ENCODE measurements at places on chromosomes 16 and 17.

GRCh38 chr17:8914554-8914953 is 47.1 kb upstream of the PIK3R6 start:
- no peak for DNase-seq

DNA sequence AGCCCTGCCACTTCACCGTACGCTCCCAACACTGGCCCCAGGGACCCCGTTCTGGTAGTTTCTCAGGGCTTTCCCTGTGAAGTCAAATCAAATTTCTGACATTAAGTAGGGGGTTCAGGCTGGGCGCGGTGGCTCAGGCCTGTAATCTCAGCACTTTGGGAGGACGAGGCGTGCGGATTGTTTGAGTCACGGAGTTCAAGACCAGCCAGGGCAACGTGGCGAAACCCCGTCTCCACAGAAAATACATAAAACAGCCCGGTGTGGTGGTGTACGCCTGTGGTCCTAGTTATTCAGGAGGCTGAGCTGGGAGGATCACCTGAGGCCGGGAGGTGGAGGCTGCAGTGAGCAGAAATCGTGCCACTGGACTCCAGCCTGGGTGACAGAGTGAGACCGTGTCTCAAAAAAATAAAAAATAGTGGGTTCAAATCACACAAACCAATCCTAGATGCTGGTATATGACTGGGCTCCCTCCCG is 632 bp downstream of the CYBC1 start:
- DNase-seq: no peak

DNA sequence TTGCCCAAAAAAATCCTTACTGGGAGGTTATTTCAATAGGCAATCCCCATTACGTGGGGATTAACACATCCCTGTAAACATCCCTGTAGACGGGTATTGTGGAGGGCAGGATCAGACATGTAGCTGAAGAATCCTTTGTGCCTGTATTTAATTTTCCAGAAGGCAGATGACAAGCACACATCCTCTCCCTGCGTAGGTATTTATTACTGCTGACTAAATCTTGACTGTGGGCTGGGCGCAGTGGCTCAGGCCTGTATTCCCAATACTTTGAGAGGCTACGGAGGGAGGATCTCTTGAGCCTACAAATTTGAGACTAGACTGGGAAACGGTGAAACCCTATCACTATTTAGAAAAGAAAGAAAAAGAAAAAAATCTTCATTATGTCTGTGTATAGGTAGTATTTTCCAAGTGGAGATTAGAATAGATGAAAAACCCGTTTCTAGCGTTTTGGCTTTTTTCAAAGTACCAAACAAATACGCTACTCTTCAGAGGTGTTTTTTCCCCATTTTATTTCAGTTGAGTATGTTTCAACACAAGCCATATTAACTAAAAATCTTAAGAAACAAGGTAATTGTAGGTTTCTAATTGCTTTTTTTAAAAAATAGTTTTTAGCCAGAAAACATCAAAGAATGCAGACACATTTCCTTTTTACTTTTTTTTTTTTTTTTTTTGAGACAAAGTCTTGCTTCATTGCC is 1.5 kb upstream of the MARF1 start:
- DNase-seq: peak; percentile 65

- DNase-seq: peak; percentile 33
Measured at GRCh38 chr17:30230596-30231125, 4.8 kb downstream of the SLC6A4 start.
